ENCODE measurements at places on chromosomes 4 and X. TPM values are rescaled to one million over a fixed set of nuclear protein-coding genes. Genes with fewer than 3 reads are reported as not detected.
A peak's percentile ranks its signal among the peaks of the same experiment; 100 is the strongest.

GRCh38 chr4:131644619-131645018 lies 1504.5 kb upstream of the PCDH10 start:
- DNase-seq: no peak

GRCh38 chr4:10664408-10664807 lies 20.2 kb downstream of the CLNK start:
- peak; percentile 78 for DNase-seq

DNA sequence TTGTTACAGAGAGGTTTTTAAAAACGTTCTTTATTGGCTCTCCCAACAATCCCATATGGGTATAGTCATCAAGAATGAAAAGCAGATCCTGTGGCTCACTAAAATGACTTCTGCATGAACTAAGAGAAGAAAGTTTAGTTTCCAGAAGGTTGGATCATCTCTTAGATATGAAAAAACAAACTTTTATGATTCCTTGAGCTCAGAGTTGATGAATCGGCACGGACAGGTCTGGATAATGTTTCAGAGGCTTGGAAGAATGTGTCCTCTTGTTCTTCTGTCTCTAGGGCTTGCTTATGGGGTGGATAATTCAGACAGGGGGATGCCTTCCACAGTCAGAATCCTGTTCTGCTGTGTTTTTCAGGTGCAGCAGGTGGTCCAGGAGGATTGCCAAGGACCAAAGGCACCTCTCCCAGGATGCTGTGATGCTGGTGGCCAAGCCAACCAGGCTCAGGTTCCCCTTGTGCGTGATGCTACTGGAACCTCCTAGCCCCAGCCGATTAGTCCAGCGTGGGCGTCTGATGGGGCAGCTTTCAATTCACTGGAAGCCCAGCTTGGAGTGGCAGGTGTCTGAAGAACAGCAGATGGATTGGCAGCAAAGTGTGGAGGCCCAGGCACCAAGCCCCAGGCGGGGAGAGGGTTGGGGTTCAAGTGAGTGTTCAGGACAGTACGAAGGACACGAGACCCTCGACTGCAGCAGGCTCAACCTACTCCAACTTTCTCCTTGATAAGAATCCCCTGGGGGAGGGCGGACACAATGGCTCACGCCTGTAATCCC lies 30.3 kb downstream of the CCKAR start:
- DNase-seq: peak; percentile 91

Gene ADH6
- not detected for total RNA-seq

DNA sequence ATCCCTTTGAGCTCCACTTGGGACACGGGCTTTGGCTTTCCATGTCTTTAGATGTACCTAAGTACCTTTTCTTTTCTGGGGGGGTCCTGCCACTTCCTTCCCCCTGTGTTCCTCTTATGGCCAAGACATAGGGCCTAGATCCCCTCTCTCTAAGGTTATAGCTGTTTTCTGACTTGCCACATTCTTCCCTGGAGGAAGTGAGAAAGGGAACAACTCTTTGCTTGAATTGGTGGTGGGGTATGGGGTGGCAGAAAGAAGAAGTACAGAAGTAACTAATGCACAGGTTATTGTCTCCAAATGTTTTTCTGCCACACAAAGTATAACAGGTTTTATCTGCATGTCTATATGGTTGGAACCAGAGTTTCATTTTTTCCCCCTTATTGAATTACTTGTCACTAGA lies 29.7 kb upstream of the DIPK2B start:
- no peak for DNase-seq

Gene SH3D19
- 86.0 TPM for total RNA-seq

DNA sequence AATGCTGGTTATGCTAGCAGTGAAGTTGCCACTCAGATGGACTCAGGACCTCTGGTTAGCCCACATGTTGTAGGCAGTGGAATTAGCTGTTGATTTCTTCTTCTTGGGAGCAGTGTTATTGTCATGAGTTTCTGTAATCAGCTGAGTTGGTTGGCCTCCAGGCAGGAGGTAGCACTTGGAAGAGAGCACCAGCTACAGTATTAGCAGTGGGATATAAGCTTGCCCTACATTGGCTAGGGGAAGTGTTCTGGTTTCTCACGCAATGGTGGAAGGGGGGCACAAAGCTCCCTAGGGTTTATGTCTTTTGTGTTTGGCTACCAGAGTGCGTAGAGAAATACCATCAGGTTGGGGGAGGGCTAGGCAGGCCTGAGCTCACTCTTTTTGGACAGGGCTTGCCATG lies 34.0 kb upstream of the UCP1 start:
- DNase-seq: no peak

DNA sequence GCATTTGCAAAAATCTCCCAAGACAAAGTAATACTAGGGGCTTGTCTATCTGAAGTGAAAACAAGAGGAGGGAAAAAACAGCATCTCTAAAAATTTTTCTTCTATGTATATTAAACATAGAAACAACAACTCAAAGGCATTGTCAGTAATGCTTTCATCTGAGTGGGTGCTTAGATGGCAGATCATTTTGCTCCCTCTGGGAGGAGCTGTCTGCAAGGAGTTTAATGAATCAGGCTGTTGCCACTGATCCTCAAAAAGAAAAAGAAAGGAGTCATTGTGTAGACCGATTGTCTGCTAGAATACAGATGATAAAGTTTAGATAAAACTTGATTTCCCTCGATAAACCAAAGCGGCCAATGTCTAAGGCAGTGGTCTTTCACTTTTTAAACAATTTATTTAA lies 49.7 kb upstream of the KLHL8 start:
- peak; percentile 64 for DNase-seq

Gene CFP
- total RNA-seq: 0.29 TPM

DNA sequence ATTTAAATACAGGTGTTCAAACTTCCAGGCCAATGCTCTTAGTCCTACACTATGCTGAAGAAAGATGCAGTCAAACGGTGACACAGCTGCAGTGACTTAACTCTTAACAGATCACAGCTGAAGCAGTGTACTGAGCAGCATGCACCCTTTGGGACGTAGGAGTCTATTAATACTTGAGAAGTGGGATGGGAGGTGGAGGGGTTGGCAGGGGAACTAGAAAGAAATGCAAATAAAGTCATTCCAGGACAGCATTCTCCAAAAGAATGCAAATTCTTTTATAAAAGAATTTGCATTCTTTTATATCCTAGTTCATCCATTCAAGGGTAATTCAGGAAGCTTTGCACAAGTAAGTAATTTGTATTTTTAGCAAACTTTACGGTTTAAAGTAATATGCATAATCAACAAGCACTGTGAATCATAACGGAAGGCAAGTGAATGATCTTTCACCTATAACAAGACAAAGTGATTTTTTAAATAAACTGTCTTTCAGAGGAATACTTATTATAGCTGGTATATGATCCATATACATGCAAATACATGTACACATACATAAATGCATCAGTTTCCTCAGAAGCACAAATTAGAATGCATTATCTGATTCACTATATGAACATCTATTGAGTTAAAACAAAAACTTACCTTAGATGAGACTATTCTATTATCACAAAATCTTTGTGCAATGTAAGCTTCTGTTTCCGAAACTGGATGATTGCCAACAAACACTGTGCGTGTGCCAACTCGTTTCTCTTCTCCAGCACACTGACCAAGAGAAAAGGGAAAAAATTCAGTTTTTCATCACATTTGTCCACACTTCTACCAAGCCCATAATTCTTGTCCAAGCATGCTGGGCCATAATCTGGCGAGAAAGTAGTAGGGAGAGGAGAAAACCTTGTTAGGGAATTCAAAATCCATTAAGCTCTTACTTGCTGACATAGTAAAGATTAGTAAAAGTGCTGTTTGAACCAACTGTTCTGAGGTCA lies 106.5 kb downstream of the ATP11C start:
- peak; percentile 76 for DNase-seq

Measured in osteoblast (primary cell).